CD4-positive, alpha-beta T cell treated with Interferon alpha-2 for 1 hour (primary cell): ENCODE measurements at places on chromosomes 3 and 15.

DNA sequence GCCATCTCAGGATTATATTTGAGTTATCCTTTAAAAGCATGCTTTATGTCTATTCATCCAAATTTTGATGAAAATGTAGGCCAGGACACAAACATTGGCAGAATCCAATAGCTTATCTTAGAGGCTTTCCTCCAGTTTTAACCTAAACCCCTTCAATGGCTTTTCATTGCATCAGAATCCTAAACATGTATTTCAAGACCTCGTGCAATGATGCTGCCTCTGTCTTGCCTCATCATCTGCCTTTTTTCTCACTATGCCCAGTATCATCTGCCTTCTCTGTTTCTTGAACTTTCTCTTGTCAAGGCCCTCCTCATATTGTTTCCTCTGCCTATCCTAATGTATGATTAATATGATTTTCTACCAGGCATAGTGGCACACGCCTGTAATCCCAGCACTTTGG is 76.1 kb upstream of the MAP4 start:
- no peak for DNase-seq

- peak; percentile 34 for DNase-seq
Observed at GRCh38 chr15:41512940-41513505, 604 bp downstream of the LTK start.

DNA sequence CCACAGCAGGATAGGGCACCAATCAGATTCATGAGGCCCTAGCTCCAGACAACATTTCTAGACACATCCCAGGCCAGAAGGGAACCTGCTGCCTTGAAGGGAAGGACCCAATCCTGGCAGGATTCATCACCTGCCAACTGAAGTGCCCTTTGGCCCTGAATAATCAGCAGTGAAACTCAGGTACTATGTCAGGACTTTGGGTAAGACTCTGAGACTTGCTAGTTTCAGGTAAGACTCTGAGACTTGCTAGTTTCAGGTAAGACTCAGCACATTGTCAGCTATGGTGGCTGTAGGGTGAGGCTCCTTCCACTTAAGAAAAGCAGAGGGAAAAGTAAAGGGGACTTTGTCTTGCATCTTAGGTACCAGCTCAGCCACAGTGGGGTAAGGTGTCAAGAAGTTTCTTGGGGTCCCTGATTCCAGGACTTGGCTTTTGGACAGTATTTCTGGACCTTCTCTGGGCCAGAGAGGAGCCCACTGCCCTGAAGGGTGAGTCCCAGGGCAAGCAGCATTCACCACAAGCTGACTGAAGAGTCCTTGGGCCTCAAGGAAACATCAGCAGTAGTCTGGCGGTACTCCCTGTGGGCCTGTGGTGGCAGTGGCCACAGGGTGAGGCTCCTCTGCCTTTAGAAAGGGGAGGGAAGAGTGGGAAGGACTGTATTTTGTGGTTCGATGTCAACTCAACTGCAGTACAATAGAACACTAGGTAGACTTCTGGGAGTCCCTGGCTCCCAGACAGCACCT is 13.7 kb upstream of the COL8A1 start:
- no peak for DNase-seq

- no peak for DNase-seq
Observed at GRCh38 chr15:37524601-37525000, 409.8 kb upstream of the TMCO5A start.

GRCh38 chr3:146024260-146024659 is 136.7 kb downstream of the PLOD2 start:
- no peak for DNase-seq

DNA sequence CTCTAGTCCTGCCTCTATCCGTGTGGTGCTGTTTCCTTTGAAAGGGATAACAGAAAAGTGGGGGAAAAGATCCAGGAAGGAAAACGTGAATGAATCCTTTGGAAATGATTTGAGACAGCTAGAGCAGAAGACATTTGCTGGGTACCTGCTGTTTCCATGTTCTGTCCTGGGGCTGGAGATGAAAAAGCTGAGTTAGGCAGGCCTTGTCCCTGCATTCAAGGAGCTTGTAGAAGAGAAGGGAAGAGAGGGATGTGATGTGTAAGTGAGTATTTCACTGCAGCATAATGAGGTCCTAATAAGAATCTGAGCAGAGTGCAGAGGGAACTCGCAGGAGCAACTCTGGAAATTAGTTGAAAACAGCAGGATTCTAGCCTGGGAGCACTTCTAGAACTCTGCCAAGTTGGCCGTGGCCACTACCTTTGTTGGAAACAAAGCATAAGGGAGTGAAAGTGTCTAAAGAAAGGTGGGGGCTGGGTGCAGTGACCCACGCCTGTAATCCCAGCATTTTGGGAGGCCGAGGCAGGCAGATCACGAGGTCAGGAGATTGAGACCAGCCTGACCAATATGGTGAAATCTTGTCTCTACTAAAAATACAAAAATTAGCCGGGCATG is 13.8 kb upstream of the SEMA4B start:
- DNase-seq, result no peak

DNA sequence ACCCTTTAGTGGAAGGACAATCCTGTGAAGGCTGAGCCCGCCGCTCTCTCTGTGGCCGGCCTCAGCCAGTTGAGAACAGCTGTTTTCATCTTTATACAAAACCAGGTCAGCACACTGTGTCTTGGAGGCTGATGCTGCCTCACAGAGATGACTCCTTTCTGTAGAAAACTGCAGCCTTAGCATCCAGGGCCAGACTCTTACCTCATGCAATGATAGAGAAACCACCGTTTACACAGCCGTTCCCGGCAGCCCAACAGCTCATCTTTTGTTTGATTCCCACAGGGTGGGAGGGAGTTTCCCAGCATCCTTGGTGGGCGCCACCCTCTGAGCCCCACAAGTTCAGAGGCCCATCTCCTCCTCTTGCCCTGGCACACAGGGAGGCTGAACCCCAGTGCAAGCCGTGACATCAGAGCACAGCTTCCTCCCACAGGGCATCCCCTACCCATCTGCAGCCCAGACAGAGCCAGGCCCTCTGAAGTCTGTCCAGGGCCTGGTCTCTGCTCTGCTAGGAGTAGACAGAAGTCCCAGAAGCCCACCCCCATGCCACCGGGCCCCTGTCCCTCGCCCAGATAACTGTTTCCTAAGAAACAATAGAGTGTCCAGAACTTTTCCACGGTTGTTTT is 105.0 kb downstream of the LRRK1 start:
- DNase-seq, result no peak

DNA sequence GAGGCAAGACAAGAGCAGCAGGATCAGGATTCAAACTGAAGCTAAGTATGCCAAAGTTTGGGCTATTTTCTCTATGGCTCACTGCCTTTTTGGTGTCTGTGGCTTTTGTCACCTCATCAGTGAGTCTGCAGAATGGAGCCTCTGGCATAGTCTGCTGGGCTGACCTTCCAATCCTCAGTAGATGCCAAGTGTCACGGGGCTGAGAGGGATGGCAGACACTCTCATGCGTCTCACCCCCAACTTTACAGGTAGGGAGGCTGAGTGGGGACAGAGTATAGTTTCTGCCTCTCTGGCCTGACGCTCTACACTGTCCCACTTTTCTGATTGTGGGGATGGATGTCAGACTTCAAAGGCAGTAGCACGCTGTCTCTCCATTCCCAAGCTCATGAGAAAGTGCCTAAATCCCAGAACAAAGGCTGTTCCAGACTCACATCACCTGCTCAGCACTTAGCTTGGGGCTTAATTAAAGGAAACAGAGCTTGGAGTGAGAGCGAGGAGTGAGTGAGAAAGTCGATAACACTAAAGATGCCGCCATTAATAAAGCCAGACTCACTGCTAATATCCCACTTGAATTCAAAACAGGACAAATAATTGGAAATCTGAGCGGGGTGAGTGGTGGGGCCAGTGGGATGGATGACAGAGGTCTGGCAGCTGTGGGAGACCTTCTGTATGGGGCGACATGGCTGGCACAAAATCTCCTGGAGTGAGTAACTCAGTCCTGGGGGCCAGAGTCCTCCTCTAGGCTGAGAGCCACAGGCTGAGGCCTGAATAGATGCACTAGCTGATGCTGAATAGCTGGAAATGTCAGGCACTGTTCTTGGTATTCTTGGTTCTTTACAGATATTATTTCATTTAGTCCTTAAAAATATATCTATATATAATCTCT is 78.4 kb upstream of the MRPS22 start:
- DNase-seq, result no peak

DNA sequence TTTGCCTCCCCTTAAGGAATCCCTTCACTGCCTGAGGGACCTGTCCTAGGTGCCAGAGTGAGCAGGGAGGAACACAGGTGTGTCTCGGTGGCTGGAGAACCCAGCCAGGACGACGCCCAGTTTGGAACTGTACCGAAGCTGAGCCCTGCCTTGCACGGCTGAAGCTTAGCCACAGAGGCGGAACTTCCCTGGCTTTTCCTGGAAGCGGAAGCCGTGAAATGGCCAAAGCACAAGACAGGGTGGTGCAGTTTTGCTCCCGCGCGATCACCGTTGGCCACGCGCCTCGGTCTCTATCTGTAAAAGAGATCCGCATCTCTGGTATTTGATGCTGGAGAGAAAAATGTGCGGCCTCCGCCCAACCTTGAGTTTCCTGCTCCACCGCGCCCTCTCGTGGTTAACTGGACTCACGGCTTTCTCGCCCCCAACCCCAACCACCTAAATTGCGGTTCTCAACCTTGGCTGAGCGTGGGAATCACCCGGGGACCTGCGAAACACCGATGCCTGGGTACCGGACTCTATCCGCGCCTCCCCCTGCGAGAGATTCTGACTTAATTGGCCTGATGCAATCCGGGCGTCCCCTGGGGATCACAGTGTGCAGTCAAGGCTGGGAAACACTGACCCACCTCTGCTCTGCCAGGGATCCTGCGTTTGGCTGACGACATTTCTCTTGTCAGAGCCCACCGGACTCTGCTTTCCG is 70.7 kb upstream of the ABHD2 start:
- DNase-seq, result peak; percentile 76

- no peak for DNase-seq
Observed at GRCh38 chr3:57160765-57161538, 4.2 kb downstream of the IL17RD start.

- DNase-seq, result no peak
Observed at GRCh38 chr3:52280050-52280461, 1.6 kb upstream of the WDR82 start.
